Right atrium auricular region (tissue), 2 donors: ENCODE measurements at places on chromosomes 2 and 18. TPM values are rescaled to one million over a fixed set of nuclear protein-coding genes. Genes with fewer than 3 reads are reported as not detected.

- peak; percentile 63 for DNase-seq
Observed at GRCh38 chr2:121944072-121944831, 188.8 kb downstream of the TSN start.

DNA sequence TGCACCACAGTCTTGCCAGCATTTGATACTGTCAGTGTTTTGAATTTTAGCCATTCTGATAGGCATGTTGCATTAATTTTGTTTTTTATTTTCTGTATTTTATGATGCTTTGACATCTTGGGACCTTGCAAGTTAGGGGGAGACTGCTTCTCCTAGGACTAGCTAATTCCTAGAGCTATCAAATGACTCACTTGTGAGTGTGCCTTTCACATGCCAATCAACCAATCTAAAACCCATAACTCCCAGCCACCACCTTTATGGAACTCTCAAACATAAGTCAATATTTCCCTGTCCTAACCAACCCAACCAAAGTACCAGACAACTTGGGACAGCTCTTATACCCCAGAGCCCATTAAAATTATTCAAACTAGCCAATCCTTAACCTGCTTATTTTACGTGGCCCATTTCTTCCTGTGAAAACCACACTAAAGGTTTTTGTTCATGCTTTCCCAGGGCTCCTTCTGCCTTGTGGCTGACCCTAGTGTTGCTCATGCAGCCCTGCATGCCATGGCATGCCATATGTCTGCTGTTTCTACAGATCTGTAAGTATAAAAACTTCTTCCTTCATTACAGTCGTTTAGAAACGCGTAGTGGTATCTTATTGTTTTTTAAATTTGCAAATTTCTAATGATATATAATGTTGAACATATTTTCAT is 230.1 kb downstream of the GPD2 start:
- DNase-seq = no peak

- no peak for DNase-seq
Observed at GRCh38 chr2:61451178-61451577, 19.7 kb downstream of the USP34 start.

The ADAM23 gene
- 34.6 TPM for total RNA-seq

The PROM2 gene
- total RNA-seq = 0.35 TPM
